Activated naive CD4-positive, alpha-beta T cell treated with anti-CD3 and anti-CD28 coated beads, Interleukin-2, amount 50 U/mL, for 16 hours (primary cell): ENCODE measurements at places on chromosomes 6 and 20.

DNA sequence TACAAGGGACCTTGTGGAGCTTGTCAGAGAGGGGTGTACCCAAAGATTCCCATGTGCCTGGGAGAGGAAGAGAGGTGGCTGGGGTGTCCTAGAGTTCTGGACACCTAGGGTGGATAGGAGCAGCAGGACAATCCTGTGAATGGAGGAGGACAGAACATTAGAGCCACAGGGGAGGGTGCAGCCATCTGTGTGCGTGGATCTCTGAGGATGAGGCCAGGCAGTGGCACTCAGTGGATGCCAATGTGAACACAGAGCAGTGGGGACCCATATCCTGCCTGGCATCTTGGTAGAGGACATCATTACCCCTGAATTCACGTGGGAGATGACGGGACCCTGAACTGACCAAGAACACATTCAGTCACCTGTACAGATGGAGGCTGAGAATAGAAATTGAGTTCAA lies 205.3 kb downstream of the CD83 start:
- DNase-seq = no peak

GRCh38 chr6:33738153-33738552 lies 8.6 kb downstream of the IP6K3 start:
- DNase-seq = no peak

GRCh38 chr6:130908188-130908587 lies 81.0 kb downstream of the SMLR1 start:
- DNase-seq = no peak

DNA sequence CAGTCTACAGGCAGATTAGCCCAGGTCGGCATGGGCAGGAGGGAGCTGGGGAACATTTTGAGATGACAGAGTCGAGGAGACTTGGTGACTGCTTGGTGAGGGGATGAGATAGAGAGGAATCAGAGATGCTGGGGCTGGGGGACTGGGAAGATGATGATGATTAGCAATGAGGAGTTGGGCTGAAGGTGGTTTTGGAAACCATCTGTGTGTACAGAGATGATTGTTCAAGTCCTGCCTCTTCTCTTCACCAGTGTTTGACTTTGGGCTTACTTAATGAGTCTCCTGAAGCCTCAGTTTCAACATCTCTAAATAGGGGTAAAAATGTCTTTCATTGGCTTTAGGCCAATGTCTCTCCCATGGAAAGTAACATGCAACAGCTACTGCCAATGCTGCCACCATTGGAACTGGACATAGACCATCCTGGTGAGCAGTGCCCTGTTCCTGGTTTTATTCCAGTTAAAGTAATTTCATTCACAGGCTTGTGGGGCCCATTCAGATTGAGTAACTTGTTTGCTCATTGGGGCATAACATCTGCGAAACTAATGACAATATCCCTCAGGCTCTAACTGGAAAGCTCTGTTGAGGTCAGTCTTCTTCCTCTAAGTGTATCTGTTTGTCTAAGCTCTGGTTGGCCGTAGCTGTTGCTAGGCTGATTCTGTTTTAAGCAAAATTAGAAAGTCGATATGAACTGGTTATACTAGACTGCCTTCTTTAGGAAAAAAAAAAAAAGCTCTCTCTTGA lies 99.1 kb downstream of the ARMC2 start:
- DNase-seq = no peak

DNA sequence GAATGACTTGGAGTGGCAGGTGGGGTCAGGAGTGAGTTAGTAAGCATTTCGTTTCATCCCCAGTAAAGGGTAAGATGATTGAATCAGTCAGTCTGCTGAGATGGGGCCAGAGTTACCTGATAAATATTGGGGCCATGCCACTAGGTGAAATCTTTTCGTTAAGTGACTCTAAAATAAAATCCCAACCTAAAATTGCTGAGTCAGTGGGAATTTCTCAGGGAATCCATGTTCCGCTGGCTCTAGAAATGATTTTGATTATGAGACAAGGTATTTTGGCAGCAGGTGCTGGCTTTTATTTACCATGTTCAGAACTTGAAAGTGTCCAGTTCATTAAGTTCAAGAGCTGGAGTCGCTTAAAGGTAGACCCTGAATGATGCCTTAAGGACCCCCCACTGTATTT lies 125.4 kb downstream of the GMPR start:
- DNase-seq = no peak

DNA sequence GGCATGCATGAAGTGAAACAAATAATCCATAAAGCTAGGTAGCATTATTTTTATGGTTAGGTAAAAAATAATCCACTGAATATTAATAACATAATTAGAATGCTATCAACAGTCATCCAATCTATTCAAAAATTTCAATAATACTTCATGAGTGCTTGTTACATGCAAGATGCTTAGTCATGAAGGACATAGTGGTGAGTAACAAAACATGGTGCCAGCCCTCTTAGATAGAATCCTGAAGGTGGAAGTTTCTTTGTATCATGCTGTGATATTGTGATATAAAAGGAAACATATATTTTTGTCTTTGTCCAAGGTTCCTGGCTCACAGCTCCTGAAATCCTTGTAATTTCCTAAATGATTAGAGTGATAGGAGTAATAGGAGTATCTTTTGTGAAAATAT lies 14.9 kb downstream of the RCAN2 start:
- DNase-seq = no peak

DNA sequence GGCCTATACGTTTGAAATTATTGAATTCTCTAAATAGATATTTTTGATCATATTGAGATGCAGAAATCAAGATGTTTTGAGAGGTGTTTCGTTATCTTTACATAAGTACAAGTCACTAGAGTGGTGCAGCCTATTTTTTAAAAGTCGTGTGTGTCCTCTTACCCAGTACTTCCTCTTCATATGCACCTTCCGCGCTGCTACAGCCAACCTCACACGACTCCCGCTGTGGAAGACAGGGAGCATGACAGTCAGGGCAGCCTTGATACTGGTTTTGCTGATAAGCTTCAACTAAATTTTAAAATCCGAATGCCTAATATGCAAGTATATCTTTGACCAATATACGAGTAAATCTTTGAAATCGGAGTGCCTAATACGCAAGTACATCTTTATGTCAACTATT lies 16.3 kb downstream of the ROS1 start:
- DNase-seq = no peak

GRCh38 chr20:46371656-46372055 lies 34.8 kb downstream of the ELMO2 start:
- no peak for DNase-seq
